GM23248 (cell line): ENCODE measurements at places on chromosomes 7 and 10. TPM values are rescaled to one million over a fixed set of nuclear protein-coding genes. Genes with fewer than 3 reads are reported as not detected.

The KIAA1217 gene
- total RNA-seq, result 4.7 and 5.4 TPM in 2 replicates

- DNase-seq, result no peak
Observed at GRCh38 chr7:31290601-31291000, 49.9 kb downstream of the NEUROD6 start.

The SFXN2 gene
- 0.51 and 1.1 TPM in 2 replicates for total RNA-seq

GRCh38 chr7:136657482-136657921 lies 210.9 kb upstream of the CHRM2 start:
- no peak for DNase-seq

The ZNF511 gene
- 12.4 and 12.6 TPM in 2 replicates for total RNA-seq

The CAMK2G gene
- 25.7 and 29.1 TPM in 2 replicates for total RNA-seq

DNA sequence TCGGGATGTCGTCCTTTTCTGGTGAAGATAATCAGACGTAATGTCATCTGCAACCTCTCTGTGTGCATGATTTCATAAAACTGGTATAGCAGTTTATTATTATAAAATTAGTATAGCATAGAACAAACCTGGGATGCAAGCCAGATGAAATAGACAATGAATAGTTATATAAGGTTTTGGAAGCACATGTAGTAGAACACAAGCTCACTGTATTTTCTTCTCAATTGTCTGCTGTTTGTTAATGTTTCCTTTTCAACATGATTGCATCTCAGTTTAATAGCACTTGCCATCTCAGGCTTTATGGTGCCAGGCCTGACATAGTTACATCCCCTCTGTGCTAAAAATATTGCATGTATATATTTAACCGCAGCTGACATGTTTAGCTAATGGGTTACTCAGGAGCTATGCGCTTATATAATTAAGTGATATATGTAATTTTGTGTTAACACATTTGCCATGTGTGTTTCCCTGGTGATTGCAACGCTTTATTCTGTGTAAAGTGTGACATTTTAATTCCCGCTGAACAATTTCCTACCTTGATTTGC lies 132.7 kb downstream of the ARID5B start:
- no peak for DNase-seq

DNA sequence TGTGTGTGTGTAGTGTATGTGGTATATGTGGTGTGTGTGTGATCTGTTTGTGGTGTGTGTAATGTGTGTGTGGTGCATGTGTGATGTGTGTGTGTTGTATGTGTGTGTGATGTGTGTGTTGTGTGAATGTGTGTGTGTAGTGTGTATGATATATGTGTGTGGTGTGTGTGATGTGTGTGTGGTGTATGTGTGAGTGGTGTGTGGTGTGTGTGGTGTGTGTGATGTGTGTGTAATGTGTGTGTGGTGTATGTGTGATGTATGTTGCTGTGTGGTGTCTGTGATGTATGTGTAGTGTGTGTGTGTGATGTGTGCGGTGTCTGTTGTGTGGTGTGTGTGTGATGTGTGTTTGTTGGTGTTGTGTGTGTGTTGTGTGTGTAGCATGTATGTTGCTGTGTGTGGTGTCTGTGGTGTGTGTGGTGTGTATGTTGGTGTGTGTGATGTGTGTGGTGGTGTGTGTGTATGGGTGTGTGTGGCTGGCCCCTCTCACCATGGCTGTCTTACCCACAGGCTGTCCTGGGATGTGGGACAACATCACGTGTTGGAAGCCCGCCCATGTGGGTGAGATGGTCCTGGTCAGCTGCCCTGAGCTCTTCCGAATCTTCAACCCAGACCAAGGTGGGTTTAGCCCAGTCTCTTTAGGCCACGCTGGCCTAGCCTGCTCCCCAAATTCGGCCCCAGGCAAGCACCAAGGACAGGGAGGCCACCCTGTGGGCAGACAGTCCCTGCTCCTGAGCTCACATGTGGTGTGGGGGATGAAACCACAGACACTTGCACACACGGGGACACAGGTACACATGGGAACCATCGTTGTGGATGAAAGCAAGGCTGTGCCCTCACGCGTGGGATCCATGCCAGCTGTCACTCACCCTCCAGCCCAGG lies 25.6 kb downstream of the ADCYAP1R1 start:
- peak; percentile 7 for DNase-seq

DNA sequence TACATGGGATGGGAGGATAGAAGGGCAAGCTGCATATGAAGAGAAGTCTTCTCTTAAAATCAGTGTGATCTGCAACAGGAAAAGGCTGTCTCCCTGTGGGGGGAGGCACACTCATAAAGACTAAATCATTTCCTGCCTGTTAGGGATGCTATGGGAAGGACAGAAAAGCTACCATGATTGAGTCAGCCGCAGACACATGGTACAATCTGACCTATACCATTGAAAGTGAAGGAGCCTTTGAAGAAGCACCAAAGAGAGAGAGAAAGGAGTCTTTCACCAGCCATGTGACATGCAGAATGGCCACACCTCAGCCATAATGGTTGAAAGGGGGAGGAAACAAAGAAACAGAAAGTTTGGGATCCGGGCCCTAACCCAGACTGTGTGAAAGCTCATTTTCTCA lies 29.1 kb downstream of the NUDCD3 start:
- DNase-seq, result peak; percentile 78

The PVRIG gene
- not detected in 2 replicates for total RNA-seq

The TMEM168 gene
- 17.3 and 21.4 TPM in 2 replicates for total RNA-seq

The DGKI gene
- total RNA-seq, result 21.1 and 25.9 TPM in 2 replicates

The TRIM73 gene
- total RNA-seq, result 0.13 and 0.22 TPM in 2 replicates

The SLC29A4 gene
- 1.2 and 2.1 TPM in 2 replicates for total RNA-seq

The CADPS2 gene
- total RNA-seq, result 0.13 and 0.43 TPM in 2 replicates

DNA sequence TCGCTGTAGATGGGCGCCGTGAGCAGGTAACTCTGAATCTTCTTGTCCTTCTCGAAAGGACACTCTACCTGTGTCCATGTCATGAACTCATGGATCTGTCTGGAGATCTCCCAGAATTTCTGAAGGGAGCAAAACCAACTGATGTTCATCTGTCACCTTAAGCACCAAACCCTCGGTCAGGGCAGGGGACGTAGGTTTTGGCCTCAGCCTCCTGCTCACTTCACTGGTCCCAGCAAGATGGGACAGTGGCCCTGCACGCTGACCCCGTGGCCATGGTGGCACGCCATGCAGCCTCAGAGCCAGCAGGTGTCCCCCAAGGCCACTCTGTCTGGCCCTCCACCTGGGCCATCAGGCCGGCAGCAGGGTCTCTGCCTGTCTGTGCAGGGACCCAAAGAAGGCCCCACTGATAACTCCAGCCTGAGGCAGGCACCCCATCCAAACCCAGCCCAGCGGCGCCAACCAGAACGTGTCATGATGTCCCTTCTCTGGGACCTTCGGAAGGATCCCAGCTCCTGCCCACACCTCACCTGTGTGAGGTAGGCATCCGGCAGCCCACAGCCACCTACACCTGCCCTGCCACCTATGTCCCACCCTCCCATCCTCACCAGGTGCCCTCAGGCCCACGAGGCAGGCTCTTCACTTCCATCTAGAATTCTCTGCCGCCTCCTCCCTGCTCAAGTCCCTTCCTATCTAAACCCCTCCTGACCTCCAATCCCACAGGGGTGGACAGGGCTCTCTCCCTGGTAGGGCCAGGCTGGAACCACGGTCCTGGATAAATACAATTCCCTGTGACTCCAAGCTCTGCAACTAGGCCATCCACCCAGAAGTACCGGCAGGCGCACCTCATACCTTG lies 59.0 kb downstream of the CSGALNACT2 start:
- DNase-seq, result no peak

GRCh38 chr7:69907720-69908119 lies 309.4 kb downstream of the AUTS2 start:
- no peak for DNase-seq

DNA sequence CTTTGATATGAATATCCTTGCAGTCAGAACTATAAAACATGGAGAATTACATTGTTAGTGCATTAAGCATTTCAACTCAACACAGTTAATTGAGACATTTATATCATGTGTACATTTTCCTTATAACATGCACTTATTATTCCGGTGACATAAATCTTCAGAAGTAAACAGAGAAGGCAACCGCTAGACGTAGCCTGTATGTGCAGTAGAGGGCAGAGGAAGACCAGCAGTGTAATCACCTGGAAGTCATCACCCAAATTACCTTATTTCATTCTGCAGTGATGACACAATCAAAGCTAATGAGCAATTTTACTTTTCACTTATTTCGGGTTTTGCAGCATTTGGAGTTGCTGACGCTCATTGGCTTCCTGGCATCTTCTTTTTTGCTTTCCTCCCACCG lies 394.6 kb downstream of the SDK1 start:
- no peak for DNase-seq

The NYAP1 gene
- not detected in 2 replicates for total RNA-seq

DNA sequence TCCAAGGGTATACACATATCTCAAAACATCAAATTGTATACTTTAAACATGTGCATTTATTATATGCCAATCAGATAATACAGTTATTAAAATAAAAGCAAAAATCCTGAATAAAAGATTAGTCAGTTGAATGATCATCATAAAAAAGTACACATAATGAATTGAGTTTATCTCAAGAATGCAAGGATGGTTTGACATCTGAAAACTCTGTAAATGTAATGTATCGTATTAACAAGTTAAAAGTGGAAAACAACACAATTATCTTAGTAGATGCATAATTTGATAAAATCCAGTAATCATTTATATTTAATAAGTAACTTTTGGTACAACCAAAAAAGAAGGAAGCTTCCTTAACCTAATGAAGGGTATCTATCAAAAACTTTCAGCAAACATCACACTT lies 86.6 kb downstream of the COL28A1 start:
- peak; percentile 20 for DNase-seq

The ADAM22 gene
- total RNA-seq, result 0.54 TPM in 1 of 2 replicates, not detected in the other

DNA sequence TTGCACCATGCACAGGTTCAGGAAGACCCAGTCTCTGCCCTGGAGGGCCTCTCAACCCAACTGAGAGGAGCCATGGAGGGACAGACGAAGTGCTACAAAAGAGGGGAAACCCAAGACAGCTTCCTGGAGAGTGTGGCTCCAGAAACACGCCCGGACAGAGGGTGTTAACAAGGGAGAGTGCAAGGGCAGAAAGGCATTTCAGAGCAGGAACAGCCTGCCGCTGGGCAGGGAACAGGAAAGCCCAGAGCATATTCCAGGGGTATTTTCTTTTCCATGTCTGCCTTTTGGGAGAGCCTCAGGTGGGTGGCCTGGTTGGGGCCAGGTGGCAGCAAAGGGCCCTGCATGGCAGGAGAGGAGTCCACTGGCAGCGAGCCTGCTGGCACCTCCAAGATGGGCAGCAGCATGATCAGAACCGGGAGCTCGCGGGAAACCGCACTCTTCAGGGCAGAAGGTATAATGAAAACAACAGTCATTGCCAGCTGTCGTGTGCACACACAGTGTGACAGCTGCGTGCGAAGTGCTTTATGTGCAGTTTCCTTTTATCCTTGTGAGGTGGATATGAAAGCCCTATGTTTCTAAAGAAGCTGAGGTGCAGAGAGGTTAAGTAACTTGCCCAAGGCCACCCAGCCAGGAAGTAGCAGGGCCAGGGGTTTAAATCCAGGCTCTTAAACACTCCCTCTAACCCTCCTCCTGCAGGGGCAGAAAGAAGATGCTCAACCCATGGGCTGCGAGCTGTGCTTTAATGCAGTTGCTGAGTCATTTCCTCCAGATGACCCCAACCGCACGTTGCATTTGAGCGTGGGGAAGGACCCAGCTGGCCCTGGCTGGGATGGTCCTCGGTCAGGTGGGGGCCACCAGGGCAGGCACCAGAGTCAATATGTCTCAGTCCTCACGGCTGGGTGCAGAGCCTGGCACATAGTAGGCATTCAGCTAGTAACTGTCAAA lies 128.6 kb downstream of the OAT start:
- DNase-seq, result no peak

DNA sequence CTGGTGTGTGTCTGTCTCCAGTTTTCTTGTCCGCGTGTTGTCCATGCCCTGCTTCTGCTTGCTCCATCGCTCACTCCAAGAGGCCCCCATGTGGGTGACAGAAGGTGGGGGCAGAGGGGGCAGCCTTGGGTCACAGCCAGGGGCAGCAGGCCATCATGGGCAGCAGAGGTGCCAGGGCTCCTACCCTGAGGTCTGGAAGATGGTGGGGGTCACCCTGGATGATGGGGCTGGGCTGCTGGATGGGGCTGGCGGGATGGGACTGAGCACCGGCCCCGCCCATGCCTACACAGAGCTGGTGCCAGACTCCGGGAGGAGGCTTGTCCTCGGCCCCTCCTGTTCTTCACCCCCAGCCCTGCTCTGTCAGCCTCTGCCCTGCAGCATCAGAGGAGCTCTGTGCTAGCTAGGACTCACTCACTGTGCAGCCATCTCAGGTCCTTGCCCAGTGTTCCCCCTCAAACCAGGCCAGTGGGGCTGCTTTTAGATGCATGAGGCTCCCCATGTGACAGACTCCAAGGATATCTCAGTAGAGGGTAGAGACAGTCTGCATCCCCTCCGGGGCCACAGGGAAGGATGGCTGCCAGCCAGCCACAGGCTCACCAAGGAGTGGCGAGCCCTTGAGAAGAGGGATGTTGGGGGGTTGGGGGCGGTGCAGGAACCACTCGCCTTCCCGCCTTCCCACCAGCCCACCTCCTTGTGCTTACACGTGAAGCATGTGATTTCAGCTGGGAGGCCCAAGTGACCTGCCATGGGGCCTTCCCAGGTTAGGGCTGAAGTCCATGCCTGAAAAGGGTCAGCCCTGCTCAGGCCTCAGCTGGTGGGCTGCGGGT lies 35.5 kb upstream of the PPIF start:
- no peak for DNase-seq

- peak; percentile 46 for DNase-seq
Observed at GRCh38 chr10:8054494-8055407, at the start of gene GATA3. Gene GATA3, plus strand, starts transcription at chr10:8054688. Its CDS starts 968 bp downstream, at chr10:8055656.

DNA sequence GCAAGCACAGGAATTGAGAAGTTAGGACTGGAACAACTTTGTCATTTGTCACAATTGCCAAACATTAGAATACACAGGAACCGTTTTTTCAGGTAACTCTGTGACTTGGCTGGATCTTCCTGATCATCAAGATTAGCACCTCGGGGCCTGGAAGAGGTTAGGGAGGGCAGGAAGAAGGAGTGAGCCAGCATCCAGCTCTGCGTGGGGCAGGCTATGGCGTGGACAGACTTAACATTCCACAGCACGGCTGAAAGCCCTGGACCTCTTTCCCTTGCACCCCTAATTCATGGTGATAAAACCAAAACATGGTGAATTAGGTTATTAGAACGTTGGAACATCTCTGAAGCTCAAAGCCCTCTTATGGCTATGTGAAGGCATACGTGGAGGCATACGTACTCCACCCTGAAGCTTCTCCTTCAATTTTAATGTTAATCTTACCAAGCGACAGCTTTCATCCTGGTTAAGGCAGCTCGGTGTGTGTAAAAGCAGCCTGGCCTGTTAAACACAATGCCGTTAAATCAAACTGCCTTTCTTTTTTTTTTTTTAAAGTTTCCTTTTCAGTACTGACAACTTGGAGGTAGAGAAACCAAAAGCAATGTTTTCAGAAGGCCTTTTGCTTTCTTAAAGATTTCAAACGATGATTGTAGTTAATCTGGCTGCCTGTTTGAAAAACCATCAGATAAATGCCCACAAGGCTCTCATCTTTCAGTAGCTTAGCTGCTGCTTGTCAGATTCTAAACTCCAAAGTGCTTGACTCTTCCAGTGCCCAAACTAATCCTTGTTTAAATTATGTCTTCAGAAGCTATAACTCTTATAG lies 4.5 kb downstream of the GRK5 start:
- DNase-seq, result no peak

The AGAP5 gene
- total RNA-seq, result 2.1 and 3.9 TPM in 2 replicates

DNA sequence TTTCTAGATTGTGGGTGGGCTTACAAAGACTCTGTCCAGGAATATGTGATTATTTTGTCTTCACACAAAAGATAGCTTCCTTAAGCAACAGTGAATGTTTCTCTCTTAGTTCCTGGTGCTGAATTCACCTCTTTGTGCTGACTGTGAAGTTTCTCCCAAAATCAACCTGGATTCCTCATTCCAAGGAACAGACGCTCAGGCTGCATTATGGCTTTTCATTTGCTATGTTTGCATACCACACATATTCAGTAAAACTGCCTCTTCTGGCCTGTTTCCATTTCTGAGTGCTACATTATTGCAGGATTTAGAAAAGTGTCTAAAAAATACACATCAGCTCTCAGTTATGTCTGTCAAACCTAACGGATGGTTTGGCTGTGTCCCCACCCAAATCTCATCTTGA lies 21.5 kb downstream of the MACROH2A2 start:
- DNase-seq, result no peak
